ENCODE measurements at places on chromosomes 6 and 20.

- DNase-seq = no peak
Observed at GRCh38 chr6:28884423-28885131, 39.2 kb downstream of the TRIM27 start.

GRCh38 chr6:94074764-94075163, 655.4 kb upstream of the EPHA7 start:
- no peak for DNase-seq

GRCh38 chr6:111486921-111487320, 3.9 kb upstream of the REV3L start:
- DNase-seq = no peak

- DNase-seq = no peak
Observed at GRCh38 chr20:11549172-11550103, 368.3 kb upstream of the BTBD3 start.

DNA sequence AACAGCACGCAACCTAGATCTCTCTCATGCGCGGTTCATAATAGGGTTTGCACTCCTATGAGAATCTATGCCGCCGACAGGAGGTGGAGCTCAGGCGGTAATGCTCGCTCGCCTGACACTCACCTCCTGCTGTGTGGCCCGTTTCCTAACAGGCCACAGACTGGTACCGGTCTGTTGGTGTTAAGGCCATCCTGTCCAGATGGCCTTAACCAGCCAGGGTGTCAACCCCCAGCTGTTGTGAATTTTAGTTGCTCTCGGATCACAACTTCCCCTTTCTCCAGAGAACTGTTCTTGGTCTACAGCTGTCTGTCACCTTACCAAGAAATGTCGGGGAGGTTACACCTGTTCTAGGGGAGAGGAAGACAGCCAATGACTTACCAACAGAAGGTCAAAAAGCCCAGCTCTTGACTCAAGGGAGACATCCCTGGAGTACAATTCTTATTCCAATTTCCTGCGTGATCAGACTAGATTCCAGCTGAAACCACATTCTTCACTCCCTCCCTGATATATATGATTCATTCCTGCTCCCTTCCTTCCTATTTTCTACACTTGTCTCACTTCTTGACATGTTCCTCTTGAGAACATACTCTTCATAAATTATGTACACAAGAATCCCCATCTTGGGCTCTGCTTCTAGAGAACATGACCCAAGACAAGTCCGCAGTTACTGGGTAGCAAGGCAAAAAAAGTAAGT, 23.1 kb upstream of the DNAAF9 start:
- no peak for DNase-seq

- no peak for DNase-seq
Observed at GRCh38 chr6:165692106-165692653, 29.1 kb upstream of the PDE10A start.

GRCh38 chr20:300345-300990, 3.1 kb downstream of the ZCCHC3 start:
- no peak for DNase-seq

DNA sequence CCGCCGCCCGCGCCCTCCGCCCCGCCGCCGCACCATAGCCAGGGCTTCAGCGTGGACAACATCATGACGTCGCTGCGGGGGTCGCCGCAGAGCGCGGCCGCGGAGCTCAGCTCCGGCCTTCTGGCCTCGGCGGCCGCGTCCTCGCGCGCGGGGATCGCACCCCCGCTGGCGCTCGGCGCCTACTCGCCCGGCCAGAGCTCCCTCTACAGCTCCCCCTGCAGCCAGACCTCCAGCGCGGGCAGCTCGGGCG, 1.5 kb downstream of the FOXC1 start:
- DNase-seq = no peak

GRCh38 chr6:137216875-137217553, 2.2 kb downstream of the IFNGR1 start:
- DNase-seq = no peak

DNA sequence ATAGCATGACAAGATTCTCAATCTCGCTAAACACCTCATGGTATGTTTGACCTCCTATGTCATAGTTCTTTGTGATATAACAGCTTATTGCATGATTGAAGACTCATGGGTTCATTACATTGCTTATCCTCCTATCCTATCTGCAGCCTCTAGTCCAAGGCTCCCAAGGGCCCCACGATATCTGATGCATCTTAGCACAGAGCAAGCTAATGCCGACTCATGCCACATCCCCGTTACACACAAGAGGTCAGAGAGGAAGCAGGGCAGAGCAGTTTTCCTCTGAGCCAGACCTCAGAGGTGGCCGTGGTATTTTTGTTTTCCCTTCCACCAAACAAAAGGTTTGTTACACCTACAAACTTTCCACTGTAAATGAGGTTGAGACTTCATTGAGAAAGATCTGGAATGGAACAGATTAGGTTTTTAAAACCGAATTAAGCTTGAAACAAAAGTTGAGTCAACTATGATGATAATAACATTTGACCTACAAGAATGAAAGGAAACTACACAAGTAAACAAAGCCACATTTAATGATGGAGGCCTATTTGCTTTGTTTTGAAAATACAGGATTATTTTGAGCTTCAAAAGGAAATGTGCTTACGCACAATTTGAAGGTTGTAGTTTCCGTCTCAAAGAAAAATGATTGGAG, 133.9 kb upstream of the MYLIP start:
- DNase-seq = no peak
